Stimulated activated CD4-positive, alpha-beta T cell treated with anti-CD3 and anti-CD28 coated beads, TNF-alpha, amount 100 ng/mL, for 48 hours (primary cell): ENCODE measurements at places on chromosomes 4 and X.
A peak's percentile ranks its signal among the peaks of the same experiment; 100 is the strongest.

DNA sequence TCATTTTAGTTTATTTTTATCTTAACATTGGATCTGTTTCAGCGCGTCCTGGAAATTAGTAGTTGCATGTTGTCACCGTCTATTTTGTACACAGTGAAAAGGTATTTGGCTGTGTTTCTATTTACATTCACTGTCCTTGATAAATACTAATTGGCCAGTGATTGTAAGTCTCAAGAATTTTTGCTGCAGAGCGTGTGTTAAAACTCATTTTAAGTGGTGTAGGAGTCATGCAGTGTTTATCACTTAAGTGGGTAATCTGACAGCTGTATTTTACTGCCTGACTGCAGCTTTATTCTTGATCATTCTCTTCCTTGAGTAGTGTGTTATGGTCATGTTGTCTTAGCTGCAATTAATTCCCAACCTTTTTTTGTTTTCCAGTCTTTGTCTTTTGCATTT lies 9.8 kb downstream of the GUCY1A1 start:
- no peak for DNase-seq

GRCh38 chr4:70365479-70365878 lies 4.9 kb downstream of the SMR3A start:
- DNase-seq, result no peak

- DNase-seq, result peak; percentile 13
Measured at GRCh38 chr4:81827577-81828202, 356.0 kb upstream of the RASGEF1B start.

DNA sequence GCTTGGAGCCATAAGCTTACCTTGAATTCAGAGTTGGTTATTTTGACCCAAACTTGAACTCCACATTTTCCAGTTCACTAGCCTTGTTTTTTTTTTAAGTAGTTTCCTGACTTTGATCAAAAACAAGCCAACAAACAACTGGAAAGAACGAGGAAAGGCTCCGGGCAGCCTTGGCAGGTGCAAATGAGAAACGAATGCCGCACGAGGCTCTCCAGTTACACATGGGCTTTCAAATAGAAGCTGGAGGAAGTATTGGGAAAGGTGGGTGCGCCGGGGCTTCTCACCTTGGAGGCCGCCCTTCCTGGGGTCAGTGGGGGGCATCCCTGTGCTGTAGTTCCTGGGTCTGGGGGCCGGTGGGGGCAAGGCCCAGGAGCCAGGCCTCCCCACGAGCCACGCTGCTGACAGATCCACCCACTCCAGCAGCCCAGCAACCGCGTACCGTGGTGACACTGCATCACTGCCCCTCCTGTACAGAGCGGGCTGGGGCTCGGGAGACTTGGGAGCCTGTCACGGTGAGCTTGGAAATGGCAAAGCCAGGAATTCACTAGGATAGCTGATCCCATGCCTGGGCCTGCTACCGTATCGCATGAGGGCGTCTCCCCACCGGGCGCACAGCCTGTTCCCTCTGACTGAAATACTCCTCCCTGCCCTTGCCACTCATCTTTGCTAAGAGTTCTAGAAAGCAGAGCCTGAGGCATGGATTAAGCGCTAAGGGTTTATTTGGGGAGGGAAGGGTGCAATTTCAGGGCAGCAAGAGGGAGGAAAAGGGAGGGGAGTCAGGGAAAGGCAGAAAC lies 50.9 kb upstream of the ADRA2C start:
- no peak for DNase-seq

- no peak for DNase-seq
Measured at GRCh38 chr4:168776382-168776781, 233.7 kb downstream of the CBR4 start.

- no peak for DNase-seq
Measured at GRCh38 chrX:23832721-23833120, 49.7 kb downstream of the SAT1 start.

- no peak for DNase-seq
Measured at GRCh38 chrX:152528193-152528592, 77.1 kb upstream of the GABRA3 start.

DNA sequence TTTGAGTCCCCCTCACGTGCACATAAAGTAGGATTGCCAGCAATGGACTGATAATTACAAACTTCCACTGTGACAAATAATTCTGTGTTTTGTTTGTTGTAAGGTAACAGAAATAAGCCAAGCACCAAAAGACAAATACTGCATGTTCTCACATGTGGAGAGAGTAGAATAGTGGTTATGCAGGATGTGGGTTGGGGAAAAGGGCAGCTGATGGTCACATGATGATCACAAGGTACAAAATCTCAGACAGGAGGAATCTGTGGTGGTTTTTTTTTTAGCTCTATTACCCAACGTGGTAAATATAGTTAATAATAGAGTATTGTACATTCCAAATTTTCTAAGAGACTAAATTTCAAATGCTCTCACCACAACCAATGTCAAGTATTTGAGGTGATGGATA lies 182.3 kb downstream of the BANK1 start:
- no peak for DNase-seq

GRCh38 chrX:120769576-120770341 lies 105.9 kb downstream of the CT47B1 start:
- no peak for DNase-seq

DNA sequence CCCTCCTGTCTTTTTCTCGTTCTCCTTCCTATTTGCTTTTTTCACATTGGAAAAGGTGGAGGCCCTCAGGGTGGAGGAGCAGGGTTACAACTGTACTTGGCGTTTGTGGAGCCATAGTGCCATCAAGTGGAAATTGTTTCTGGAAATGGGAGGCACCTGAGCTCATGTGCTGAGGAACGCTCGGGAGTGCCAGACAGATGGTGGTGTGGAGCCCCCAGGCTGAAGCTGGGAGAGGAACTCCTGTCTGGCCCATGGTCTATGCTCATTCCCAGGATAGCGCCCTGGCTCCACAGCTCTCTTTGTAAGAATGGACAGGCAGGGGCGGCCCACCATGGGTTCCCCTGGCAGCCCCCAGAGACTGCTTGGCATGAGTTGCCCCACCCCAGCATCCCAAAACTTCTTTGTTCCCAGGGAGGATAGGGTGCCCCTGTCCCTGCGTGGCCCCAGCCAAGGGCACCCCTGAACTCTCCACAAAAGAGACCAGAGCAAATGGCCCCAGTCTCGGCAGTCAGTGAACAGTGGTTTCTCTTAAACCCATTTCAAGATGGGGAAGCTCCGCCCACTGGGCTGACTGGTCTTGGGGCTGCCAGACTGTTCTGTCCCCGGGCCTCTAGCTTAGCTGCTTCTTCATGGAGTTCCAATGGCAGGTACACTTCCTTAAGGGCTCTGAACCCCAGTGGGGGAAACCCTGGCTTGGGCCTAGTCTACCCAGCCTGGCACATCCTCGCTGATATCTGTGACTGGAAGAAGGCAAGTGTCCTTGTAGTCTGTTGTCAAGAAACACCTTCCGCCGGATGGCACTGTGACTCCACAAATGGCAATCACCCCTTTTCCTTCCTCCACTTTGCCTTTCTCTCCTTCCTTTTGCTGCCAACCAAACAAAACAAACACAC lies 70.1 kb downstream of the NBDY start:
- no peak for DNase-seq

GRCh38 chr4:20603671-20604313 lies 96.5 kb upstream of the PACRGL start:
- no peak for DNase-seq

GRCh38 chrX:96372313-96373046 lies 312.2 kb upstream of the DIAPH2 start:
- no peak for DNase-seq

DNA sequence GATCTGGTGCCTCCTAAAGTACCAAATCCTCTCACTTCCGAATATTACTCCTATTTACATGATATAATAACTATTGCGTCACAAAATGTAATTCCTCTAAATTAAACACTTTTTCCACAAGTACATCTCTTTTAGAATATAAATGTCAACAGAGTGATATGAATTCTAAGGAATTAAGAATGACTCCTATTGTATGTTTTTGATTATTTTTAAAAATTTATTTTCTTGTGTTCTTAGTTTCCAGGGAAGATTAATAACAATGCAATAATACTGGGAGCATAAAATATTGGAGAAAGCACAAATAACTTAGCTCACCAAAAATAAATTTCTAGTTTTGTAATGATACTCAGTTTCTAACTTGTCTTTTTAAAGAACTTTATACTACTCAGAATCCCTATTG lies 184.9 kb downstream of the PCDH18 start:
- DNase-seq, result no peak
